ENCODE measurements at places on chromosomes 3 and 15.

DNA sequence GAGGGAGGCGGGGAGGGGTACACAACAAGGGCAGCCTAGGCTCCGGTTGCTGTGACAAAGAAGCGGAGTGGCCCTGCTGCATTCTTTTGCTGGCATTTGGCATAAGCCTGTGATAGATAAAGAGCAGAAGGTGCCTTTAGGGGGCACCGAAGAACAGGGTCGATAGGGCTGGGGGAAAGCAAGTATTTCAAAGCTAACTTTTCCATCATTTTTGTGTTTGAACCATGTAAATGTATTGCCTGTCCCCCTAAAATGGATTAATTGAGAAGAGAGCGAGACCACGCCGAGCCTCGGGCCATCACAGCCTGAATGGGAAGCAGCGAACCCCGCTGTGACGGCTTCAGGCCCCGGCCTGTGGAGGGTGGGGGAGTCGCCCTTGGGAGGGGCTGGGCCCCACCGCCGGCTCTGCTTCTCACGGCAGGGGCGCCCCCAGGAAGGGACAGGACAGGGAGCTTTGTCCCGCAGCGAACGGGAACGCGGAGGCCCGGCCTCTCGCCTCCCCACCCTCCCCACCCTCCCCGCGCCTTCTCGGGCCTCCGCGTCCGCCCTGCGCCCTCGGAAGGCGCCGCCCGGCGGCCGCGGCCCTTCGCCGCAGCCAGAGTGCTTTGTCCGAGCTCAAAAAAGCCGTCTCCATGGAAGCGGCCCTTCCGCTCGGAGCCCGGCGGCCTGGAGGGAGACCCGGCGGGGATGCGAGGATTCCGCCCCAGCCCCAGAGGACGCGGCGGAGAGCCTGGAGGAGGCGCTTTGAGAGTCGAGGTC is 32.4 kb upstream of the ALDH1L1 start:
- DNase-seq, result no peak

DNA sequence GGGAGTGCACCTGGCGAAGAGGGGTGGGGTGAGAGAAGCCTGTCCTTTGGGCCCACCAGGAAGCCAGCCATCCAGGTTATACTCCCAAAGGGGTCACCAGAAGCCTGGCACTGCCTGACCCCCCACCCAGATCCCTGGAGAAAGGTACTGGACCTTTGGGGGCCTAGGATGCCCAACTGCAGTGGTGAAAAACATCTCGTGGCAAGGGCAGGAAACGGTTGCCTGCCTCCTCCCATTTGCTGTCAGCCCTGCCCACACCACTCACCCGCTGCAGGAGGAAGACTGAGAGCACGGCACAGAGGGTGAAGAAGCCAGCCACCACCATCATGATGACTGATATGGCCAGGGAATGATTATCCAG is 2.2 kb upstream of the ULK3 start:
- DNase-seq, result no peak

DNA sequence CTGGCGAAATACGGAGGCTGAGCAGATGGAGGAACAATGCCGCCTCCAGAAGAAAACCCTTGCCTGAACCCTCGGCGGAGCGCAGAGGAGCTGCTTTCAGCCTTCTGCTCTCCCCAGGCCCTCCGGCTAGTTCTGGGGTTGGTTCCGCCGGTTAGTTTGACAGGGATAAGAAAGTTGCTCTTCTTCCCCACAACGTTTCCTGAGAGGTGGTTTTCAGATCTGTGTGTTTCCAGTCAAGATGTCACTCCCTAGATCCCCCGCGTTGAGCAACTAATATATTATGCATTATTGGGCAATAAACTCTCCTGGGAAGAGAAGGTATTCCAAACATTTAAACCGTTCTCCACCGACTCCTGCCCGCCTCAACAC is 551 bp downstream of the NLGN1 start:
- no peak for DNase-seq

- no peak for DNase-seq
These were observed 13.3 kb upstream of the PAQR9 start for GRCh38 chr3:142976621-142977398.

GRCh38 chr3:187165144-187165543 is 25.8 kb upstream of the RPL39L start:
- no peak for DNase-seq

DNA sequence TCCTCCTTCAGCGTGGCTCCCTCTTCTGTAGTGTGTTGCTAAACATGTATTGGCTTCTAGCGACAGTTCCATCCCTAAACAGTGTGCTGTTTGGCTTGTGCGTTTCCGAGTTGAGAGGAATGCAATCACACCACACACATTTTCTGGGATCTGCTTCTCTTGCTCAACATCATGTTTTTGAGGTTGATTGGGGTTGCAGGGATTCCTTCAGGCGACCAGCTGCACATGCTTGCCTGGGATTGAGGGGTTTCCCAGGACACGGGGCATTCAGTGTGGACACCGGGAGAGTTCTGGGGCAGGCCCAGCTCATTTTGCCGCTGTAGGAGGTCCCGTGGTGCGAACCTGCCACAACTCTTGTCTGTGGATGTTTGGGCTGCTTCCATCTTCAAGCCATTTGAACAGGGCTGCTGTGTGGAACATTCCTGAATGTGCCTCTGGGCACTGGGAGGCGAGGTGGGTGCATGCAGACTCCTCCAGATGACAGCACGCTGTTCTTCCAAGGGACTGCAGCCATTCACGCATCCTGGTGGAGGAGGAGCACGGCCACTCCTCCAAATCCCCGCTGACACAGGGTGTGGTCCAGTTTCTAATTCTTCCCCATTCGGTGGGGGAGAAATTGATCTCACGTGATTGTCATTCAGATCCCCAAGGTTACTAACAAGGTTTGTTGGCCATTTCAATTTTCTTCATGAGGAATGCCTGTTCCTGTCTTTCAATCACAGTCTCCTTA is 82.8 kb downstream of the PLXNA1 start:
- DNase-seq, result no peak

GRCh38 chr15:65869954-65870871 is 922 bp downstream of the RAB11A start:
- no peak for DNase-seq

DNA sequence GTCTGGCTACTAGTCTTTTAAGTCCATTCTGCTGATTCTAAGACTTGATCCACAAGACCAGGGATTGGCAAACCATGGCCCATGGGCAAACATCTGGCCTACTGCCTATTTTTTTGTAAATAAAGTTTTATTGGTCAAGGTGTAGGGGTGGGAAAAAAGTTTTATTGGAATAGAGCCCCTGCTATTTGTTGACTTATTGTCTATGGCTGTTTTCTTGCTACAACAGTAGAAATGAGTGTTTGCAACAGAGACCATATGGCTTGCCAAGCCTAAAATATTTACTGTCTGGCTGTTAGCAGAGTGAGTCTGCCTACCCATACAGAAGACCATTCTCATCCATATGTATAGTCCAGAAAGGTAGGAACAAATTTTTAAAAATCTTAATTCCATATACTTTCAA is 106.4 kb downstream of the PTPRG start:
- DNase-seq, result no peak

DNA sequence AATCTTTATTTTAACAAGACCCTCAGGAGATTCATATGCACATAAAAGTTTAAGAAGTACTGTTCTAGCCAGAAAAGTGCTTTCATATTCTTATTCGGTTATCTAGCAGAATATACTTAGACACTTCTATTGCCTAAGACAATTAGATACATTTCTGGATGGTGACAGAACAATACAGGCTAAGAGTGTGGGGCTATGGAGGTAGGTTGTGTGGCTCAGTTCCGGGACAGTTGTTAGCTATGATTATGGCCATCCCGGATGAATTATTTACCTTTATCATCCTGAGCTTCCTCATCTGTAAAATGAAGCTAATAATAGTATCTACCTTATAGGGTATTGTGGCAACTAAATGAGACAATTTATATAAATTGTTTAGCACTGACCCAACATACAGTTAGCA is 6.6 kb downstream of the FAM98B start:
- DNase-seq, result no peak

DNA sequence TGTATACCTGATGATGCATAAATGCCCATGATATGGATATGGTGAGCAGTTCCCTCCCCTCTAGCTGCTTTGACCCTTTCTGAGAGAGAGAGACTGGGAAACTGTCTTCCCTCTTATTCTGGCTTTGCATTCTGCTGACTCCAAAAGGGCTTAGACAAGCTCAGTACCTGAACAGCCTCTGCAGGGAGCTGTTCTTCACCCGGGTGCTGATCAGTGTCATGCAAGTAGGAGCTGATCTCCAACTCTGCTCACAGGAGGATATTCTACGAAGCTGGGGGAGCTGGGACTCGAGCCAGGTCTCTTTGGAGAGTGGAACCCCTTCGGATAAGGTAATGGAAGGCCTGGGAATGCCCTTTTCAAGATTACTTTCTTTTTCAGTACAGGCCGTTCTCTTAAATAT is 237.1 kb downstream of the RYR3 start:
- DNase-seq, result no peak

DNA sequence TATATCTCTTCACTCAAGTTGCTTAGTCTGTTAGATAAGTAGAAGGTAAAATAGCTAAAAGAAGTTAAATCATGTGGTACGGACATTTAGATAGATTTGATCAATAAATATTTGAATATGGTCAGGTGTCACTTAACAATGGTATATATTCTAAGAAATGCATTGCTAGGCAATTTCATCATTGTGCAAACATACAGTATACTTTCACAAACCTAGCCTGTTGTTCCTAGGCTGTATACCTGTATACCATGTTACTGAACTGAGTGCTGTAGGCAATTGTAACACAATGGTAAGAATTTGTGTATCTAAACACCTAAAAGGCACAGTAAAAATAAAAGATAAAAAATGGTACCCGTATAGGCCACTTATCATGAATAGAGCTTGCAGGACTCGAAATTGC is 112.8 kb upstream of the CGNL1 start:
- no peak for DNase-seq

DNA sequence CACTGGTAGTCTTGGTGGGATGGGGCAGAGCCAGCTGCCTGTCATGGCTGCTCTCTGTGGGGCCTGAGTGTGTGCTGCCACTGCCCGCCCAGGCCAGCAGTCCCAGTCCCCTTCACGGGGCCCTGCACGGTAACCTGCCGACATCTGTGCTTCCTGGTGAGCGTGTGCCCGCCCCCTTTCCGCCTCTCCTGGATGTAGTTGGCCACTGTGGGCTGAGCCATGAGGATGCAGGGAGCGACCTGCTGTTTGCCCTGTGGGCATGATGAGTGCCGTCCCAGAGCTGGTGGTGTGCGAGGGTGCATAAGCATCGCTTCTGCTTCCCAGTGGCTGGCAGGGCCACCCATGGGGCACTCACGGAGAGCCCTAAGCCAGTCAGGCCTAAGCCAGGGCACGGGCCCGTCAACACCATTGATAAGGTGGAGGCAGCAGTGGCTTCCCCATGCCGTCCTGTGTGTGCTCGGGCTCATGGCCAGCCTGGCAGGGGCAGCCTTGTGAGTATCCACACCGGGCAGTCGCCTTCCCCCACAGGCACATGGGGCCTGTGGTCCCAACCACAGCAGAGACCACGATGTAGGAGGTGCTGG is 14.6 kb downstream of the PLXNA1 start:
- no peak for DNase-seq

- no peak for DNase-seq
These were observed 138.6 kb downstream of the SRGAP3 start for GRCh38 chr3:9110802-9111201.

DNA sequence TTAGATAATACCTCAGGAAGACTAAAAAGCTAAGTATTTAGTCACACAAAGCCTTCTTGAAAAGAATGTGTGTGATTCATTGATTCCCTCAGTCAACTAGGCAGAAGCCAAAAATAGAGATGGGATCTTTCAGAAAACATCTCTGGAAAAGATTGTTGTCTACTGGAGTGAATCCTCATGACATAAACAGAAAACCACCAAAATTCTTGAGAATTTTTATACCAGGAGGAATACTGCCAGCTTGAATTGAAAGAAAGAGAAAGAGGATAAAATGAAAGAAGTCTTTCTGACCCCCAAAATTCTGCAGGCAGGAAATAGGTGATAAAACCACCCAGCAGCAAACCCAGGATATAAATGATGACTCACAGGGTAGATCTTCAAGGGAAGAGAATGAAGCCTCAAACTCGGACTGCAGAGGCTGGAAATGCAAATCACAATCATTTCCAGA is 363.1 kb upstream of the PLSCR5 start:
- DNase-seq, result no peak

DNA sequence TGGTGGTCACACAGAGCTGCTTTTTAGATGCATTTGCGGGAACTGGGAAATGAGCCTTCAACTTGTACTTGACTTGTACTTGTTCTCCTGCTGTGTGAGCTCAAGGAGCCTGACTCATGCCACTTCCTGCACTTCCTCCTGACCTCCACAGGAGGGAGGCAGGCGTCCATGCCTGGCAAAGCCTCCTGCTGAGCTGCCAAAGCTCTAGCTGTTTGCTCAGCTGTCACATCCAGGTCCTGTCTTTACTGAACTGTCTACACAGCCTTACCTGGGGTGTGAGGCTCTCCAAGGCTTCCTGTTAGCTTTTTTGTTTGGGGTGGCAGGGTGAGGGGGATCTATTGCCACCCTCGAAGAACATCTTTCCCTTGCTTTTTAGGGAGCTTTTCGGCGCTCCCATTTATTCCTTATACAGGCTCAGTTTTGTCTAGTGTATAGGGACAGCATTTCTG is 6.4 kb downstream of the THPO start:
- DNase-seq, result peak; percentile 7

GRCh38 chr3:48226939-48227338 is 3.6 kb downstream of the CAMP start:
- no peak for DNase-seq

DNA sequence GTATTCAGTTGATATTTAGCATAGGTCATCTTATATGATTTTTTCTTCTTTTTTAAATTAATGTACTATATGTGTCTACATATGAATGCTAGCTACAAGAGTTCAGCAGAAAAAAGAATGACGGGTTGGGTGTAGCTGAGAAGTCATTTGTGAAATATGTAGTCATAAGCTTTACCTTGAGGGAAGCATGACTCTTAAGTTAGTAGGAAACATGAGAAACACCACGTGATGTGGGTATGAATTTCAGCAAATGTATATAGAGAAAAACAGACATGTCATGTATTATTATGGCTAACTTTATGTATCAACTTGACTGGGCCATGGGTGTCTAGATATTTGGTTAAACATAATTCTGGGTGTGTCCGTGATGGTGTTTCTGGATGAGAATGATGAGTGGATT is 125.0 kb downstream of the RAP2B start:
- no peak for DNase-seq

DNA sequence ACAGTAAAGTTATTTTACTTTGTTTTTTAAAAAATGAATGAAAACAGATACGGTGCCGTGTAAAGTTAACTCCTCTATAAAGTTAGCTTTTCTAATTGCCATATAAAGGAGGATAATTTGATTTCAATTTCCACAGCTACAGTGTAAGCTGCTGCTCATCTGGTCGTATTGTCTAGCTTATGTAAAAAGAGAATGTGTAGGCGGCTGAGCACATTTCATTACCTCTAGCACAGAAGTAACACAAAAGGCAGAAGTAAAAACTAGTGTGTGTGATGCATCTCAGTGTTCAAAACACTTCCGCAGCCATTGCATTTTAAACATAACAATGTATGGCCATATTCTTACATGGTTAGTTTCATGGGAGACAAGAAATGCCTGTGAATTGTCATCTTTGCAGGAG is 105.0 kb upstream of the P2RY1 start:
- no peak for DNase-seq

- no peak for DNase-seq
These were observed 142.0 kb downstream of the GABRB3 start for GRCh38 chr15:26630857-26631256.
